ENCODE measurements at places on chromosomes 13 and 19.

DNA sequence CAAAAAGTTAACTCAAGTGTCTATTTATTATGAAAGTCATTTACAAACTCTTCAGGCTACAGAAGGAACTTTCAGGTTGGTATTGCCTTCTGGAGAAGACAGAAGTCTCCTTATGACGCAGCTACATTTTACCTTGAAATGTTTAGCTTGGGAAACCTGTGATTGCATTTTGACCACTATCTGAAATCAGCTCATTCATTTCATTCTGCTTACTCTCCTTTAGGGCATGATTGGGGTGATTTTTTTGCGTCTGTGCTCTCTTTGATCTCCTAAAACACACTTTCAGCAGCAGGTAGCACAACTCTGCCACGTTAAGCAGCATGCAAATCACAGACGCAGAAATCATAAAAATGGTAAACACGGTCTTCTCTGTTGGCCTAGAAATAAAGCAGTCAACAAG, 9.6 kb downstream of the GJB6 start:
- DNase-seq: no peak

- DNase-seq: no peak
Observed at GRCh38 chr13:49596221-49596620, 10.9 kb upstream of the RCBTB1 start.

DNA sequence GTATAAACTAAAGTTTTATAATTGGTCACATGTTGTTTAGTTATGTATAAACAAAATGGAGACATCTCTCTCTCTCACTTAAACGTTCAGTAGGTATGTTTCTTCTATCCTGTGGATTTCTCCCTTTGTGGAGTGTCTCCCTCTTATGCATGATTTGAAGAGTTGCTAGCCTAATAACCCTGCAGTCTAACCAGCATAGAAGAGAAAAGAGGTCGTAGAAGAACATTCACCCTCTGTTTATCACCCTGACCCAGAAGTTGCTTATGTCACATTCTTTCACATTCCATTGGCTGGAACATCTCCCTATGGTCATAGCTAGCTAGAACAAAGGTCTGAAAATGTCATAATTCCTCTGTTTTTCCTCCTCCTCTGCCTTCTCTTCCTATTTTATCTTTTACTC, 176.8 kb upstream of the PCDH20 start:
- DNase-seq: no peak

DNA sequence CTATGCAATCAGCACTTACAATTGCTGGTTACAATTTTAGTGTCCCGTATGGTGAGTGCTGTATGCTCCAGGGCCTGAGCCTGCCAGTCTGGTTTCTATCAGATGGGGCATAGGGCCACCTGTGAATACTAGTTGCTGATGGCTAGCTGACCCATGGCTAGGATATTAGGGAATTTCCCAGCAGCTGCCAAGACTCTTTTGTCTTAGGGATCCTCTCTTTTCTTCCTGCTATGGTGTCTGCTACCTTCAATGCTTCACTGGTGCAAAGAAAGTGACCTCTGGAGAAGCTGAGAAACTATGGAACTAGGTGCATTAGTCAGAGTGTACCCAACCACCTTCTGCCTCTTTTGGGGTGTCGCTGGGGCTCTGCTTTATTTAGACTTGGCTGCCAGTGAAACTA, 11.6 kb downstream of the CCDC169 start:
- no peak for DNase-seq

GRCh38 chr13:75467040-75467728, 14.8 kb downstream of the TBC1D4 start:
- no peak for DNase-seq

- no peak for DNase-seq
Observed at GRCh38 chr13:80850771-80851170, 509.8 kb upstream of the SPRY2 start.

DNA sequence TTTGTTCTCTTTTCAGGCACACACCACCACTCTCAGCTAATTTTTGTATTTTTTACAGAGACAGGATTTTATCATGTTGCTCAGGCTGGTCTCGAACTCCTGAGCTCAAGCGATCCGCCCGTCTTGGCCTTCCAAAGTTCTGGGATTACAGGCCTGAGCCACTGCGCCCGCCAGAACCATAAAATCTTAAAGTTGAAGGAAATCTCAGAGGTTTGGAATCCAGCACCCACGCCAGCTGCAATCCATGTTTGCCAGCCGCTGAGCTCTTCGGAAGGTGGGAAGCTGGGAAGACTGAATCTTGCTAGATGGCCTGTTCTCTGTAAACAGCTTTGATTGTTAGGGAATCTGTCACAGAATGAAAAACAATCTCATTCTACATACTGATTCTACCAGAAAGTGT, 38.5 kb downstream of the SPATA13 start:
- DNase-seq: no peak

DNA sequence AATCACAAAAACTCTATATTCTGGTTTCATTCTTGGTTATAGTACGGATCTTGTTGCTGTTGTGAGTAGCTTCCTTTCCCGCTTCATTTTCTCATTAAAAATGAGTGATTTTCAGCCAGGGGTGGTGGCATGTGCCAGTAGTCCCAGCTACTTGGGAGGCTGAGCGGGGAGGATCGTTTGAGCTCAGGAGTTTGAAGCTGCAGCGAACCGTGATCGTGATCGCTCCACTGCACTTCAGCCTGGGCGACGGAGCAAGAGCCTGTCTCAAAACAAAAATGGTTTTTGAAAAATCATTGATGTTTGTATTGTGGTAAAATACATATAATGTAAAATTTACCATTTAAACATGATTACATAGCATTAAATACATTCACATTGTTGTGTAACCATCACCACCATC, 71.6 kb upstream of the TM9SF2 start:
- no peak for DNase-seq

- no peak for DNase-seq
Observed at GRCh38 chr13:64758521-64759244, 2471.5 kb downstream of the PCDH9 start.

- no peak for DNase-seq
Observed at GRCh38 chr13:101490406-101491015, 38.0 kb downstream of the ITGBL1 start.

DNA sequence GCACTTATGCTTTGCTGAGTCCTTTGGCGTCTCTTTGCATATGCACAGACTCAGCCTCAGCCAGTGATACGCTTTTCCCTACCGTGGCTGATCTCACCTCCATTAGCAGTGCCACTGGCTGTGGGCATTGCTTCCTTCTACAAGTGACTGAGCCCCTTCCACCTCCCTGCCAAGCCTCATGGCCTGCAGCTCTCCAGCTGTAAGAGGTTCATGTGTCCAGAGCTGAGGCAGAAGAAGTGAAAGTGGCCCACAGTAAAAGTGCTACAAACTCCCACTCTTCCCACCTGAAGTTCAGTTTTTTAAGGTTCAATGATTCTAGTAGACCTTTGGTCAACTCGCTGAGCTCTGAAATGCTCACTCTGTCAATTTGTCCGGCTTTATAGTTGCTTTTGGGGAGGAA, 44.7 kb downstream of the SMARCA4 start:
- no peak for DNase-seq

DNA sequence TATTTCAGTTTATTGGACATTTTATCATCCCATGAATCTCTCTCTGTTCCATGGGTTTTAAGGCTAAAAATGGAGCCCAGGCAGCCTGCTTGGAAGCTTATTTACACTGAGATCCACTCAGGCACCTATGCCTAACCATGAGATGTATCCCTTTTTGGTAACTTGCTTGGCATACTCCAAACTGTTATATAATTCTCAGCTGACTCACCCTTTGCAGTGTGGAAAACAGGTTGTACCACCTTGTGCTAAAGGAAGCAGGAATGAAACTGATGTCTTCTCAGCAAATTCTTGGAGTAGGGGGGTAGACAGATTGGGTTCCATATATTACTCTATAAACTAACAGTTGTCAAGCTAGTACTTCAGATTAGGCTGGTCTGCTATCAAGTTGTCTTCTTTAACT, 483.6 kb downstream of the KLF5 start:
- DNase-seq: no peak
